ENCODE measurements at places on chromosomes 4 and X. TPM values are rescaled to one million over a fixed set of nuclear protein-coding genes. Genes with fewer than 3 reads are reported as not detected.

The PLP1 gene
- polyA plus RNA-seq, result 0.01 TPM

The OGT gene
- polyA plus RNA-seq, result 9.8 TPM

The RPL10 gene
- polyA plus RNA-seq, result 4,650 TPM

The HDX gene
- 1.1 TPM for polyA plus RNA-seq

The NOX1 gene
- not detected for polyA plus RNA-seq

The SUPT20HL1 gene
- polyA plus RNA-seq, result not detected

The FGG gene
- polyA plus RNA-seq, result not detected

The MAGEC1 gene
- polyA plus RNA-seq, result not detected

The DEFB131A gene
- not detected for polyA plus RNA-seq

The SLC39A8 gene
- polyA plus RNA-seq, result 2.8 TPM

The SPP1 gene
- 0.24 TPM for polyA plus RNA-seq

The PAGE4 gene
- not detected for polyA plus RNA-seq

The MGST2 gene
- polyA plus RNA-seq, result 49.9 TPM

The NPY2R gene
- polyA plus RNA-seq, result not detected

The TCEAL6 gene
- polyA plus RNA-seq, result not detected

The MAGEB10 gene
- not detected for polyA plus RNA-seq

The MAGEA6 gene
- polyA plus RNA-seq, result not detected

The RNF4 gene
- polyA plus RNA-seq, result 26.0 TPM

The HPSE gene
- polyA plus RNA-seq, result 7.7 TPM

The ARMCX5 gene
- 3.4 TPM for polyA plus RNA-seq

The TGIF2LX gene
- not detected for polyA plus RNA-seq

The ARX gene
- polyA plus RNA-seq, result not detected

The SMIM10 gene
- polyA plus RNA-seq, result 0.12 TPM

The TBX22 gene
- not detected for polyA plus RNA-seq

The ARL9 gene
- 1.5 TPM for polyA plus RNA-seq

The FAM47A gene
- not detected for polyA plus RNA-seq

The NLRP2B gene
- polyA plus RNA-seq, result not detected

The GPM6B gene
- polyA plus RNA-seq, result 0.01 TPM

The AMTN gene
- polyA plus RNA-seq, result not detected

The USP26 gene
- not detected for polyA plus RNA-seq

The KLHL13 gene
- polyA plus RNA-seq, result 2.7 TPM

The SLC10A3 gene
- 25.2 TPM for polyA plus RNA-seq

The MUC7 gene
- not detected for polyA plus RNA-seq

The FDCSP gene
- polyA plus RNA-seq, result not detected

The CT47B1 gene
- polyA plus RNA-seq, result not detected

Data from foreskin keratinocyte (primary cell).